ENCODE measurements at places on chromosomes 12 and 14. TPM values are rescaled to one million over a fixed set of nuclear protein-coding genes. Genes with fewer than 3 reads are reported as not detected.

- DNase-seq = no peak
These were observed 161.5 kb upstream of the VASH1 start for GRCh38 chr14:76599559-76600287.

- DNase-seq = no peak
These were observed 367.6 kb downstream of the SOX5 start for GRCh38 chr12:23581913-23582312.

- no peak for DNase-seq
These were observed 69.0 kb downstream of the IFT81 start for GRCh38 chr12:110193196-110193595.

DNA sequence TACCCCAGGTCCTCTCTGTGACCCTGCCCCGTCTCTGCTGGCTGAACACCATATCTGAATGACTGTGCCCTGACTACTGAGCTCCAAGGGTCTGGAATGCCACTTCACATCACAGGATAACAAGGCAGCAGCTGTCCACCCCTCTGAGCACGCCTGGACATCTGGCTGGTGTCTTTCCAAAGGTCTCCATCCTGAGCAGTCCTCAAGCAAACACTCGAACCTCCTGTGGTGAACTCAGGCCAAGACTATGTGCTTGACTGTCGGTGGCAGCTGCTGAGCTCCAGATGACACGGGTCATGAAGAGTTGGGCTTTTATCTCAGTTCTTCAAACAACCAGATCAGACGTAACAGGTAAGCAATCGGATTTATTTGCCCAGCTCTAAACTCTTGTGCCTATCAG, 117.2 kb upstream of the BCL2L14 start:
- DNase-seq = no peak

The CHMP4A gene
- 30.0 TPM for total RNA-seq
